RCC 7860 (cell line): ENCODE measurements at places on chromosomes 16 and 17.

GRCh38 chr17:44757045-44757917, 1.5 kb upstream of the ADAM11 start:
- no peak for DNase-seq

DNA sequence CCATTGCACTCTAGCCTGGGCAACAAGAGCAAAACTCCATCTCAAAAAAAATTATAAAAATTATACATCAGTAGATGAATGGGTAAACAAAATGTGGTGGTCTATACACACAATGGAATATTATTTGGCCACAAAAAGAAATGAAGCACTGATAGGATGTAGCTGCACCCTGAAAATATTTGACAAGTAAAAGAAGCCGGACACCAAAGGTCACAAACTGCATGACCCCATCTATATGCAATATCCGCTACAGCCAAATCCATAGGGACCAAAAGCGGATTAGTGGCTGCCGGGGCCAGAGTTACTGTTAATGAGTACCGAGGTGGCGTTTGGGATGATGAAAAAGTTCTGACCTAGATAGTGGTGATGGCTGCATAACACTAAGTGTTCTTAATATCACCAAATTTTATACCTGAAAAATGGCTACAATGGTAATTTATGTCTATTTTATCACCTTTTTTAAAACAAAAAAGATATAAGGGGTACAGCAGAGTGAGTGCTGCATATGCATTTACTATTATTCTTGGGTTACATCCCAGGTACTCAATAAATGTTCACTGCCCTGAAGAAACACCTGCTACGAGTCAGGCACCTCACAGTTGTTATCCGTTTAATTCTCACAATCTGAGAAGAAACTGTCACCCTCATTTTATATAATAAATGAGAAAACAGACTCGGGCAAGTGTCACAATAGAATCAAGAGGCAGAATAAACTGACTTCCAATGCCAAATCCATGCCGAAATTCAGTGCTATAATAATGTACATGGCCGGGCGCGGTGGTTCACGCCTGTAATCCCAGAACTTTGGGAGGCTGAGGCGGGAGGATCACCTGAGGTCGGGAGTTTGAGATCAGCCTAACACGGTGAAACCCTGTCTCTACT, 807 bp upstream of the HBQ1 start:
- DNase-seq: no peak

GRCh38 chr16:84537491-84538151, 33.2 kb upstream of the MEAK7 start:
- no peak for DNase-seq

- no peak for DNase-seq
Measured at GRCh38 chr16:85988306-85988705, 89.3 kb downstream of the IRF8 start.

DNA sequence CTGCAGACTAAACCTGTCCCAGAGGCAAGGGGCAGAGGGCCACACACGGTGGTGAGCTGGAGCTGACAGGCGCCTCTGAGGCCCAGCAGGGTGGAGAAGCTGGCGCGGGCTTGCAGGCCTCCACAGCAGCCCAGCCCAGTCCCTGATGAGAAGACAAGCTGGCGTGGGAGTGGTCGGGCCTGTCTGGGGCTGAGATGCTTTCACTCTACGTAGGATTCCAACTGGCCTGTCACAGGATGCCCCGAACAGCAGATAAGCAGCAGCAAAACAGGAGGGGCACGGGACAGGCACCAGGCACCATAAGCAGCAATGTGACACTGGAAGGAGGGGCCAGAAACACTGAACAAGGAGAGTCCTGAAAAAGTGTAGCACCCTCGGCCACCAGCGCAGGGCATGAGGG, 40.1 kb downstream of the PEMT start:
- DNase-seq: no peak

DNA sequence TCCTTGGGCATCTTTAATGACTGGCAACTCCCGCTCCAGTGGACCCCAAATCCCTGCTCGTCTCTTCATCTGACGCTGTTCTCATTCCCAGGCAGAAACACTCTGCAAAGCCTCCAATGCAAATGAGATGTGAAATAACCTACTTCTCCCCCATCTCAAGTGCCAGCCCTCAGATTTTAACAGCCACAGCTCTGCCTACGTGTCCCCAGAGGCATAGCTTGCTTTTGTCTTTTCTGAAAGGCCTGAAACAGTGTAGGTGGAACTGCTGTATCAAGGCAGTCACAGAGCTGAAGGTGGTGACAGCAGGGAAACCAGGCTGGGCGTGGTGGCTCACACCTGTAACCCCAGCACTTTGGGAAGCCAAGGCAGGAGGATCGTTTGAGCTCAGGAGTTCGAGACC, 14.7 kb downstream of the RPH3AL start:
- no peak for DNase-seq

GRCh38 chr17:49480836-49481615, 14.1 kb upstream of the NGFR start:
- no peak for DNase-seq

DNA sequence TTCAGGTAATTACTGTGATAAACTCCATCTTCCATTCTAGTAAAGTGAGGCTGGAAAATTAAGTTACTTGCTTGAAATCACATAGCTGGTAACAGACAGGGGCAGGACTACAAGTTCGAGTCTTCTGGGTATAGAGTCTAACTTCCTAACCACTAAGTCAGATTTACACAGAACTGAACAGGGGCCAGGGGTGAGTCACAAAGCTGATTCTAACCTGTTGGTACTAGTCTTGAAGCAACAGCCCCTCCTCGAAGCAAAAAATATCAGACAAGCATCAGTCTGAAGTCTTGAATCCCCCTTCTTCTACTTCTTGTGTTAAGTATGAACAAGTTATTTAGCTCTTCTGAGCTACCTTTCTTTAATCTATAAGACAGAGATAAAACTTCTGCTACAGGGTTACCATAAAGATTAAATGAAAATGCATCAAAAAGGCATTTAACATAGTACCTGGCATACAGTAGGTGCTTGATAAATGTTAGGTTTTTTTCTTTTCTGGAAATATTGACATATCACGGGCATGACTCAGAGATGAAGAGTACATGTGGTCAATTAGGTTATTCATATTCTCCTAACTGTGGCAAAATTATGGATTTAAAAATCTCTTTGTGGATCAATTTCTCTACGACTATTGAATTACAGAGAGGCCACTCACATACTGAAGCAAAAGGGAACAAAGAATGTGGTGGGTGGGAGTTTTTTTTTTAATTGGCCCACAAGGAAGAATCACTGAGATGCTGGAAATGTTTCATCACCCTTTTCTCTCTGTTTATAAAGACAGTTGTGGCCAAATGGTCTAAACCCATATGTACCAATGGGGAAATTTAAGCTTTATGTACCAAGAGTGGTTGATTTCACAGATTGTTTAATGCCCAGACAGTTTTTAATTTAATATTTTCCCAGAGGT, 266.9 kb upstream of the DYNLRB2 start:
- no peak for DNase-seq

DNA sequence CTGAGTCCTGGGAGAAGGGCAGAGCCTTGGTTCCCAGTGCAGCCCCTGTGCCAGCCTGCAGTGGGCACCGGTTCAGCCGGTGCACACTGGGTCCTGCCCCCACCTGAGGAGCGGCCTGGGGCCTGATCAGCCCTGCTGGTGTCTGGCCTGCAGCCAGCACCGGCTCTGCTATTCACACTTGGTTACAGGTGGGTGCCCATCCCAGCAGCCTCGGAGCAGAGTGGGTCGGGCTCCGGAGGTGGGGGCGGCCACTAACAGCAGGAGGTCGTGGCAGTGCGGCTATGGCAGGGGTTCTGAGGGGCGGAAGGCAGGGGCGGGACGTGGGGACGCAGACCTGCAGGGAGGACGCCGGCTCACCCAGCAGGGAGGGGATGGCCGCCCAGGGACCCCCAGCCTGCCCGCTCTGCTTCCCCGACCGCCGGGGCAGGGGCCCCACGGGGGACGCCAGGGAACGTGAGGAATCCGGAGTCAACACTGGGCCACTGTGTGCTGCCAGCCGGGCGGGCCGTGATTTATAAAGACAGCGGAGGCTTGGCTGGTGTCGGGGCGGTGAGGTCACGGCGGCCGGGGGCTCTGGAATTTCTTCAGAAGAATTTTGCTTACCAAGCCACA, 20.3 kb downstream of the METRNL start:
- DNase-seq: peak; percentile 57

GRCh38 chr17:32933881-32934280, 5.9 kb downstream of the TMEM98 start:
- no peak for DNase-seq

DNA sequence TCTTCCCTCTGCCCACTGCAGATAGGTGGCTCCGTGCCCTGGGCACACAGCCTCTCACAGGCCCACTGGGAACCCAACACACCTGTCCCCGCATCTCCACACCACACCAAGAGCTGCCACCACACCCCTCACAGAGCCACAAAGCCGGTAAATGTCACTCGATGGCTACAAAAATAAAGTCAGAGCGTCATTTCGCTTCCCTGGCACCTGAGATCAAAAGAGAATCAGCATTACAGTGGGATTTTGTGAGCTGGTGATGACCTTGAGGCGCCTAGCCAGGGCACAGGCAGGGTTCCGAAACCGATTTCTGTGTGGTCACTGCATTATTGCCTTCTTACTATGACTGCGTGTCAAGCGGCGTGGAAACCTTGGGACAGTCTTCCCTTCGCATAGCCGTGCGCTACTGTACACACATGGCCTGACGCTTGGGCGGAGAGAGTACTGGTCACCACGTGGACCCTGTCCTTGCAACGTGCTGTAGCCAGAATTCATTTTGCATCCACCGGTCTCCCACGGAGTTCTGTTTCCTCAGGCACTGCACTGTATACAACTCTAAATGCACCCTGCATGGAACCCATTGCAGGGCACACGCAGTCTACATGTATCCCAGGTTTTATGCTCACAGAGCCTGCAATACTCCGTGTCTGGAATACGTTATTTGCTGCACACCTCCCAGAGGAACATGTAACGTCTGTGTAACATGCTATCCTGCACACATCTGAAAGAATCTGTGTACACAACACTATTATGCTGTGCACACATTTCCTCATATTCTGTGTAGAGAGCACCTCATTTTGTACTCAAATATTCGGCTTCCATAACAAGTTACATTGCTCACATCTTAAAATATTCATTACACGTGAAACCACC, 5.8 kb upstream of the FOXF1 start:
- DNase-seq: no peak

DNA sequence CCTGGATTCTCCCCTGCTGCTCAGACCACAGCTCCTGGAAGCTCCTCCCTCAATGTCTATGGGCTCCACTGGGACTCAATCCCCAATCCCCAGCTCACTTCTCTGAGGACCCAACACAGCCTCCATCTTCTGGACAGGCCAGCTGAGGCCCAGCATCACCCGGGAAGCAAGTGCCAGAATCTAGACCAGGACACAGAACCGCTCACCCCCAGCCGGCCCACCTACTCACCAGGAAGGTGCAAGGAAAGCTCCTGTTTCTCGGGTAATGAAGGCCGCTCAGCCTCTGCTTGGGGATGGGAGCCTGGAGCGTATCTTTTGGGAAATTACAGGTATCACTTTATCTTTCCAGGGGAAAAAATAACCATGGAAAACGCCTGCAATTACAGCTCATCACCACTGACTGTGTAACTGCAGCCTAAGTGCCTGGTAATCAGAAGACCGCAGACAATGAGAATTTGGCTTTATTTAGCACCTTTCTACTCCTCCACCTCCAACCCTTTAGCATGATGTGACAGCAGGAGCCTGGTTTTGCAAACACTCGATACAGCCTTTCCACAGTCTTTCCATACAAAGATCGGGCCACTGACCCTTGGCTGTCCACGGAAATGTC, 49.6 kb upstream of the RPL38 start:
- no peak for DNase-seq

- peak; percentile 90 for DNase-seq
Measured at GRCh38 chr16:11682655-11683096, 14.4 kb downstream of the SNN start.
